Mesothelial cell of epicardium (in vitro differentiated cells): ENCODE measurements at places on chromosomes 12 and 14.

DNA sequence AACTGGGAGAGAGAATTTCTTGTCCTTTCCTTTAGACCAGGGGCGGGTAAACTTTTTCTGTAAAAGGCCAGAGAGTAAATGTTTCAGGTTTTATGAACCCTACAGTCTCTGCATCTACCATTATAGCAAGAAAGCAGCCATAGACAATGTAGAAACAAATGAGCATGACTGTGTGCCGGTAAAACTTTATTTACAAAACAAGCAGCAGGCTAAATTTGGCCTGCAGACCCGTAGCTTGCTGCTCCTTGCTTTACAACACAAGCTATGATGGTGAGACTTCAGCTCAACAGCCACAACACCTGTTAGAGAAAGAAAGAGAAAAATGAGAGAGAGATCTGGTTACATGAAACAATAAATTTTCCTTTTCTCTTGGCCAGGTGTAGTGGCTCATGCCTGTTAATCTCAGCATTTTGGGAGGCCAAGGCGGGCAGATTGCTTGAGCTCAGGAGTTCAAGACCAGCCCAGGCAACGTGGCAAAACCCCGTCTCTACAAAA is 4.2 kb upstream of the CDC42BPB start:
- no peak for DNase-seq

DNA sequence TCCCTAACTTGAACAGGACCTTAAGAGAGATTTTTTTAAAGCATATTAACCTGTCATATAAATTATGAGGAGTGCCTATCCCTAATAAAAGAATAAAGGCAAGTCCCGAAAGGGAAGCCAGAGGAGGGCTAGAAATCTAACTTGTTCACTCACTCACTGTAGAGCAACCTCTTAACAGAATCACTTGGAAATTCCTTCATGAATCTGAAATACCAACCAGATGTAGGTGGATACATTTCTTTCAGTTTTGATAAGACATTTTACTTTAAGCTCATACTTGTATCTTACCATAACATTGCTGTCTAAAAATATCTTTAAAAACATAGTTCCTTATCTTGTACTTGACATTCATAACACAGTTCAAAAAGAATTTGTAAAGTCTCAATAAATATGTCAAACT is 25.7 kb downstream of the NTN4 start:
- DNase-seq, result no peak

GRCh38 chr14:23621932-23622730 is 14.0 kb upstream of the DHRS2 start:
- no peak for DNase-seq

DNA sequence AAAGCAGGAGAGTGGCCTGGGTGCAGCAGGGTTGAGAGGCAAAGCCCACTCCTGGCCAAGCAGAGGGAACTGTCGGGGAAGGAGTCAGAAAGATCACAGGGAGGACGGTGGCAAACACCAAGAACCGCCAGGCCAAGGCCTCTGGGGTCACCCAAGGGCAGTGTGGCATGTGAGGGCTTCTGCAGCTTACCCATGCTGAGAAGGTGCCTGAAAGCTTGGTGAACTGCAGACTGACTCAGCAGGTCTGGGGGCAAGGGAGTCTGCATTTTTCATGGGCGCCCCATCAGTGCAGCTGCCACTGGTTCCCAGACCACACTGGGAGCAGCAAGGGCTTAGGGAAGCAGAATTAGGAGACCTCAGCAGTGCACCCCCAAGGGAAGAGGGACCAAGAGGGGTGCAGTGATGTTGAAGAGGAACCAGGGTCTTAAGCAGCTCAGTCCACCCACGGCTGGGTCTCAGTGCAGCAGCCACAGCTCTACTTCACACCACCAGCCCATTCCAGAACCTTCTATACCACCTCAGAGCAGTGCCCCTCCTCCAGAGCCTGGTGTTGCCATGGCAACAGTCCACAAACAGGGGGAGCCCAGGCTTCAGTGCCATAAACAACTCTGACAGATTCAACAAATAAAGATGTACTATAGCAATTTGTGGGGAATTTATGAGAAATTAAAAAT is 59.4 kb downstream of the ITPK1 start:
- DNase-seq, result no peak

DNA sequence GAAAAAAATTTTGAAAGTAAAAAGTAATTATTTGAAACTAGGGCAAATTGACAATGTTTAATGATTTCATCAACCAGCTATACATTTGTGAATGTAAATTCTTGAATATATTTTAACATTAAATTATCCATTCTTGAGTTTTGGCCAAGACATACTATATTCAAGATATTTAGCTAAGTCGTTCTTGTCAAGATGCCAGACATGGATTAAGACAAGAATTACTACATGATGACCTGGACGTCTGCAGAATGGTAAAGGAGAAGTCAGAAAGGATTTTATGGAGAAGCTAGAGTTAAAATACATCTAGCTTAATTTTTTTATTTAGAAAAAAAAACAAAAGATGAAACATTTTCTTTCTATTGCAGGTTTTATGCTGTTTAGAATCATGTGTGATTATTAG is 255.8 kb downstream of the TMTC2 start:
- DNase-seq, result no peak

GRCh38 chr12:27064397-27065342 is 17.7 kb downstream of the C12orf71 start:
- no peak for DNase-seq
